ENCODE measurements at places on chromosomes 16 and 17.

DNA sequence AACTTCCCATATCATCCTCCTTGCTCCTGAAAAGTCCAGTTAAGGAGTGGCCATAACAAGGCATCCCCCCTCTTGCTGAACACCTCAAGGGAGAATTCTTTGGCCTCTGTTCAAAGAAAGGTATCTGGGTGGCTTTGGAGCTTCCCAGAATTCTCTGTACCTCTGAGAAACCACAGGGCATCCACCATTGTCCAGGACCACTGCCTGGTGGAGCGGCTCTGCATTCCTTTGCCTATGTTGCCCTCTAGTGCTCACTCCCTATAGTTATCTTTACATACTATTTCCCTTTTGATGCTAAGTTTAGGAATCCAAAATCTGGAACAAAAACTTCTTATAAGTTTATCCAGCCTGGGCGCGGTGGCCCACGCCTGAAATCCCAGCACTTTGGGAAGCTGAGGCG, 30.3 kb downstream of the CHD9NB start:
- no peak for DNase-seq

DNA sequence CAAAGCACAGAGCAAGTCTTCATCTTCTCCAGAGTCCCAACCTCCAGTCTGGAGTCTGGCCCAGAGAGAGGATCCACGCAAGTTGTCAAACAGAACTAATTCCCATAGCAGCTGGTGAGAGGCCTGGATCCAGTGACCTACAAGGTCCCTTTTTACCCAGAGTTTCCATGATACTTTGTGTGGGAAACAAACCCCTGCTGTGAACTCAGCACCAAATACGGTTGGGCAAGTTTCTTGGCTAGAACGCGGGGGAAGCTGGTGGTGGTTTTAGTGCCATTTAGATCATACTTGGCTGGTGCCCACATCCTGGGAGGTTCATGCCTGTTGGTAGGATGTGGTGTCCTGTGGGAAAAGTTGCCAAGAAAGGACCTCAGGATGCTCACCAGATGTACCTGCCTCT, 18.1 kb downstream of the TMC7 start:
- DNase-seq, result no peak

GRCh38 chr17:42702446-42702845, 20.1 kb downstream of the CNTNAP1 start:
- DNase-seq, result no peak

DNA sequence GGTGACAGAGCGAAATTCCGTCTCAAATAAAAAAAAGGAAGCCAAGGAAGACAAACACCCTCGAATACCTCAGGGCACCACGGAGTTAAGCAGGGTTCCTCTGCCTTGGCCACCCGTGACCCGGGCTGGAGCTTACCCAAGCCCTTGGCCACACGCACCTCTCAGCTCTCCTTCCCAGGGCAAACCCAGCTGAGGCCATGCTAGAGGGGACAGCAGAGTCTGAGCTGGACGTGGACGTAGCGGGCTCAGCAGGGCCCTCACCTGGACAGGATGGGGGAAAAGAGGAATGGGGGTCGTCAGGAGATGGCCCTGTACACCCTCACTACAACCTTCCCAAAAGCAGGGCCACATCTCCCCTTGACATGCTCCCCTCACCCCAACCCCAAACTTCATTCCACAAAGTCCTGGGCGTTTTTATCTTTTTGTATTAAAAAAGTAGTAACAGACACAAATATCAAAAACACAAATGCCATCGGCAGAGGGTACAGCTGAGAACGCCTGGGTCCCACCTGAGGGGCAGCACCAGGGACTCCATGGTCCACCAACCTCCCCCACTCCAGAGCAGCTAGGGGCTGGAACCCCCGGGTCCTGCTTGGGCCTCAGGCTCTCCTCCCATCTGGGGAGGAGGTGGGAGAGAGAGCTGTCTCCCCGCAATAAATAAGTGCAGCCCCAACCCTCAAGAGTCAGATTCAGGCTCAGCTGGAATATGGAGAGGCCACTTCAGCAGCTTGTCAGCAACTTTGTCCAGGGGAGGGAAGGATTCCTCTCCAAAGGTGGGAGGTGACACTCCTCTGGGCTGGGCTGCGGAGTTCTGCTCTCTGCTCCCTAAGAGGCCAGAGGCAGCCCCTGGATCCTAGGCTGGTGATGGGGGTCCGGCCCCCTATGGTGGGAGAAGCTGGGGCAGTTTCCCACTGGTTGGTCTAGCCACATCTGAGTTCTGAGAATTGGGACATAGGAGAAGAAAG, 11.9 kb downstream of the PER1 start:
- no peak for DNase-seq

GRCh38 chr17:58996968-58997367, 109.7 kb downstream of the TRIM37 start:
- no peak for DNase-seq

GRCh38 chr17:58238147-58238634, at the start of gene LPO:
Gene LPO (plus strand): TSS chr17:58238584. CDS start chr17:58242980, 4,396 bp downstream.
- no peak for DNase-seq

GRCh38 chr16:6861815-6862477, 470.7 kb upstream of the RBFOX1 start:
- DNase-seq, result no peak

DNA sequence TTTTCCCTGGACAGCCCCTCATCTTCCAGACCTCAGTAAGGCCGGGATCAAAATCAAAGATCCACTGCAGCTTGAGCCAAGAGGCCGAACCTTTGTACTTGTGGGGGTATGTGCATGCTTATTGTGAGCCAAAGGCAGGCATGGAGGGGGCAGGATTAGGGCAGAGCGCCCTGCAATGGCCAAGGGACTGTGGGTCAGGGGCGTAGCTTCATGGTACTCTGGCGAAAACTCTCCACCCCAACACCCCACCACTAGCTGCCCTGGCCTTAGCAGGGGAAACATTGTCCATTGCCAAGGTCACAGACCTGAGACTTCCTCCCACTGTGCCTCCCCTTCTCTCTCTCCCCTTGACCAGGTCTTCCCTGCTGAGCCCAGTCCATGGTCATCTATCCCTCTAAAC, 90.1 kb downstream of the TMEM132E start:
- no peak for DNase-seq

- DNase-seq, result no peak
Measured at GRCh38 chr17:65057531-65058090, 1.1 kb upstream of the GNA13 start.

DNA sequence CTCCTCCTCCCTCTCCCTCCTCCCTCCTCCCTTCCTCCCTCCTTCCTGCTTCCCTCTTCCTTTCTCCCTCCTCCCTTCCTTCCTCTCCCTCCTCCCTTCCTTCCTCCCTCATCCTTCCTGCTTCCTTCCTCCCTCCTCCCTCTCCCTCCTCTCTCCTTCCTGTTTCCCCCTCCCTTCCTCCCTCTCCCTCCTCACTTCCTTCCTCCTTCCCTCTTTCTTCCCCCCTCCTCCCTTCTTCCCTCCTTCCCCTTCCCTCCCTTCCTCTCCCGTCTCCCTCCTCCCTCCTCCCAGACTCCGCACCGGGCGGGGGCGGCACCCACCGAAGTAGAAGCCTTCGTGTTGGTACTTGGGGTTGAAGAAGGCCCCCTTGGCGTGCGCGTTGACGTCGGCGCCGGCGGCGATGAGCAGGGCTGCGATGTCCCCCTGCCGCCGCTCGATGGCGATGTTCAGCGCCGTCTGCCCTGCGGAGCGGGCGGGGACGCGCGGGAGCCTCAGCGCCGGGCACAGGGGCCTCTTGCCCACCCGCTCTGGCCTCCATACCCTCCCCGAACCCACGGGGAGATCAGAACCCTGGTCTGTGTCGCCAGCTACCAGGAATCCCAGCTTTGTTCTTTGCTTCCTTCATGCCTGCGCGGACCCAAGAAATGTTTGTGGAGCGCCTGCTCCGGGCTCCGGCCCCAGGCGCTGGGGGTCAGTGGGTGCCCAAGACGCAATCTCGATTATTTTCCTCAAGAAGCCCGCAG, 22.2 kb downstream of the TRPV3 start:
- DNase-seq, result no peak

Measured in stimulated activated CD8-positive, alpha-beta memory T cell treated with anti-CD3 and anti-CD28 coated beads, Interleukin-7, amount 100 ng/mL, for 1 hour (primary cell).